Cerebellar cortex (tissue), 1 donor: ENCODE measurements at places on chromosomes 16 and 17.

- no peak for DNase-seq
Measured at GRCh38 chr17:63369233-63369632, 76.9 kb downstream of the CYB561 start.

GRCh38 chr16:59878479-59878878 lies 1144.4 kb upstream of the GOT2 start:
- no peak for DNase-seq

DNA sequence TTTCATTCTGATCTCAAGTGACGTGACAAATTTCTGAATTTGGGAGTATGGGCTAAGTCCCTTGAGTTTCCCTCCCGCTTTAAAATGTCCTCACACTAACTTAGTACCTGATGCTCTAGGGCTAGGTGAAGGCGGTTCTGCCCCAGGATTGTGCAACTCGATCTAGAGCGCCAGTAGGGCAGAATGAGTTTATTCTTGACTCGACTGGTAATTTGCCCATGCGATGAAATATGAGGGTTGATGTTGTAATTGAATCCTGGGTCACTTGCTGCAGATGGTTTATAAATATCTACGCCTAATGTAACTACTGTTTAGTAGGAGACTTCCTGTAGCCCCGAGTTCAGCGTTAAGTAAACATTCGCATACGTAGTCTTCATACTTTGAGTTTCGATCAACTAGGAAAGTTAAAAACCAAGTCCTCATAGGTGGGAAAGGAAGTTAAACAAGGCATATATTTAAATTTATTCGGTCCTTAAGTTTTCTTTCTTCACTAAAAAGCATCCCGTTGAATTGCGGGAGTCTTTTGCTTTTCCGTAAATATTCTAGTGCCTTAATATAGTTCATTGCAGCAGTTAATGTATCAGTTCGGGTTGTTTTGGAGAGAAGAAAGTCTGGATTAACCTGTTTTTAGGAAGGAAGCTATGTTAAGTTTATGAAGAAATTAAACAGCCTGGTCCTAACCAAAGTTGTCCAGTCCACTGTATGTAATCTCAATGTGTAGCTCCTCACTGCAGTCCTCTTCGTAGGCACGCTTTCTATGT lies 1.6 kb downstream of the CTCF start:
- DNase-seq = peak; percentile 33

DNA sequence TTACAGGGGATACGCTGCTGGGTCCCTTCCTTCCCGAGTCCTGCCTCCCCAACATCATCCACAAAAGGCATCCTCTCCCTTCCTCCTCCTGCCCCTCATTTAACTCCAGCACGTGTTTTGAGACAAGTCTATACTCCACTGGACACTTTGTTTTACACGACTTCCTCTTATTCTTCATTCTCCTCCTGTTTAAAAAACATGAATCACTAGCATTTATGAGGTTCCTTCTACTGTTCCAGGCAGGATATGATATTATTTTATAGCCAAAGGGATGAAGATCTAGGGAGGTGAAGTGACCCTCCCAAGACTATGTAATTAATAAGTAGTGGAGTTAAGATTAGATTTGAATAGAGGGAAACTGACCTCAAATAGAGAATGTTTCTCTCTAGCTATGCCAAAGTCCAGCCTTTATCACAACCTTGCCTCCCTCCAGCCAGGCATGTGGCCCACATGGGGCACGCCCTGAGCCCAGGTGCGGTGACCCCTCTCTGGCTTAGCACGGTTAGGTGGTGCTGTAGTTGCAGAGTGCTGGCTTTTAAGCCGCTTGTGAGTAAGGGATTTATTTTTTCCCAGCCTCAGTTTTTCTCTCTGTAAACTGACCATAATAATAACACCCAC lies 1.3 kb upstream of the HSD17B2 start:
- no peak for DNase-seq

DNA sequence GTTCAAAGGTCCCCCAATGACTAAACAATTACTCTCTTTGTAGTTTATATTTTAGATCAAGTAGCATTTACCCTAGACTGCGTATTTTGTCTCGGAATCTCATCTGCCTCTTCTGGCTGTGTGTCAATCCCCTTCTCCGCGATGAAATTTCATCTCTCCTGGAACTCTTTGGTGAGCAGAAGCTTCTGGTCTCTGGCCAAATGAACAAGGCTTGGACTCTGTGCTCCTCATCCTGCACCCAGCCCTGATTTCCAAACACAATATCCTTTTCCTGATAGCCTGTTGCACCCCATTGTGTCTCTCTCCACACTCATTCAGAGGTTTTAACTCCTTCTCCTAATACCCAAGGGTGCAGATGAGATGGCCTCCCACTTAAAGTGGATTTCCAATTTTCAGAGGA lies 609.4 kb upstream of the CDH5 start:
- DNase-seq = peak; percentile 3

DNA sequence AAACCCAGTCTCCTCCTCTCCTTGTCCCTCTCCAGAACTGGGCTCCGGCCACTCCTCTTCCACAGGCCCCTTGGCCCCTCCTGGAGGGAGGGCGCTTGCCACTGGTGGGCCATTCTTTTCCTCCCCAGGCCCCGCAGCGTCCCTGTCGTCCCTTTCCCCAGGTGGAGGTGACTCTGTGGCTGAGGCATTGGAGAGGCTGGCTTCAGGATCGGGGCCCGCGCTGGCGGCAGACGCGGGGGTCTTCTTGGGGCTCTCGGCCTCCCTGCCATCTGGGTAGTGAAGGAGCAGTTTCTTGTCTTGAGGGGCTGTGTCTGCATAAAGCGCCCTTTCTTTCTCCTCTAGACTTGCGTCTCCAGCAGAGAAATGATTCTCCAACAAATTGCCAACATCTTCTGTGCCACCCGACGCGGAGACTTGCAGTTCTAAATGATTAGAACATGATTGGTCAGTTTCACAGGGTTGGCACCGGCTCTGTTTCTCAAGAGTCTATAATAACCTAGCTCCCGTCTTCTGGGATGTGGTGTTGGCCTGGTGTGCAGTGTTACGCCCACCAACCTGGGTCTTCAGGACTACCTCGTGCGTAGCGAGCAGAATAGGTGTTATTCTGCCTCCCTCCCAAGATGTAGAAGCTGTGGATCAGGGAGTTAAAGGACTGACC lies 34.1 kb downstream of the SRL start:
- DNase-seq = no peak

DNA sequence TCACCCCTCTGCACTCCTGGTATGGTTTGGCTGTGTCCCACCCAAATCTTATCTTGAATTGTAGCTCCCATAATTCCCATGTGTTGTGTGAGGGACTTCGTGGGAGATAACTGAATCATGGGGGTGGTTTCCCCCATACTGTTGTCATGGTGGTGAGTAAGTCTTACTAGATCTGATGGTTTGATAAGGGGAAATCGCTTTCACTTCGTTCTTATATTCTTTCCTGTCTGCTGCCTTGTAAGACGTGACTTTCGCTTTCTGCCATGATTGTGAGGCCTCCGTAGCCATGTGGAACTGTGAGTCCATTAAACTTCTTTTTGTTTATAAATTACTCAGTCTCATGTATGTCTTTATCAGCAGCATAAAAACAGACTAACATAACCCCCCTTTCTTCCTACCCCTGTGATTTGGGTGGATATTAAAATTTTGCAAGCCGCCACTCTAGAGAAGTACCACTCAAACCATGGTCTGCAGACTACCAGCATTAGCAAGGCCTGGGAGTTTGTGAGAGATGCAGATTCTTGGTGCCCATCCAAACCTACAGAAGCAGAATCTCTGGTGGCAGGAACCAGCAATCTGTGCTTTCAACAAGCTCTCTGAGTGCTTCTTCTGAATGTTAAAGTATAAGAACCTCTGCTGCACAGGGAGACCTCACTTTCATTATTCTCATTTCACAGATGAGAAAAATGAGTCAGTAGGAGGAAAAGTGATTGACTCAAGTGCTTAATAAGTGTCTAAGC lies 999.5 kb upstream of the EEF2KMT start:
- DNase-seq = peak; percentile 71

DNA sequence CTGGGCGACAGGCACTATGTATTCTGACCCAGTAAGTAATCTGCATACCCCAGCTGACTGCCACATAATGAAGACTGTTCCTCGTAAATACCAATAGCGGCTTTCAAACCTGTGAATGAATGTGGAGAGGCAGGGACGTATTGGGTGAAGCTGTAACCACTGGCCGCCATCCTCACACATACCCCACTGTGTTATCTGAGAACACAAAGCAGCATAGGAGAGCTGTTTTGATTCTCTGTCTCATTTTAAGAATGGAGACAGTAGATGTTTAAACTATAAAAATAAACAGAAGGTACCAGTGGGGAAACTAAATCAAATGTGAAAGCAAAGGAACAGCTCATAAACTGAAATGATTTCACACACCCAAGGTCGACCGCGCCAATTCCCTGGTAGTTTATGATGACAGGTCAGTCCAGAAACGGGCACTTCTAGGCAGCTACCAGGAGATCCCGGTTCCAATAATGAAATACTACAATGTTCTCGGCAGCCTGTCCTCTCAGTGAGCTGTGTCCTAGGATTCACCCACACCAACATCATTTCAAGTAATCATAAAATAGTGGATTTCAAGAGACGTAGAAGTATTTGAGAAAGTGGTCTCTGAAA lies 109.7 kb downstream of the ADCY9 start:
- DNase-seq = no peak

GRCh38 chr17:80374732-80375585 lies 40.0 kb upstream of the ENDOV start:
- DNase-seq = no peak
